ENCODE measurements at places on chromosomes 3 and 15.

DNA sequence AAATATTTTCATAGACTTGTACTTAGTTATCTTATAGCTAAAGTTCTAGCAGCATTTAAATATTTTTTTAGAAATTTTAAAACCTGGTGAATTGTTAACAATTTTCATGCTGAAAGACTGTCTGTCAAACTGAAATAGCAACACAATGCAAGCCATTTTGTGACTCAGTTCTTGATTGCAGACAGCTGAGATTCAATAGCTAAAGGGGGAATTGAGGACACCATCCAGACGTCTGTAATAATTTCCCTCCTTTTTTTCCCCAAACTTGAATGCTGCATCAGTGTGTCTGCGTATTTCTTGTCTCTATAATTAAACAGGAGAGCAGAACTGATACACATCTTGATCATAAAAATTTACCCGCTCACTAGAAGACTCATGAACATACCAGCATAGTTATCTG lies 468.3 kb downstream of the GBE1 start:
- DNase-seq = no peak

DNA sequence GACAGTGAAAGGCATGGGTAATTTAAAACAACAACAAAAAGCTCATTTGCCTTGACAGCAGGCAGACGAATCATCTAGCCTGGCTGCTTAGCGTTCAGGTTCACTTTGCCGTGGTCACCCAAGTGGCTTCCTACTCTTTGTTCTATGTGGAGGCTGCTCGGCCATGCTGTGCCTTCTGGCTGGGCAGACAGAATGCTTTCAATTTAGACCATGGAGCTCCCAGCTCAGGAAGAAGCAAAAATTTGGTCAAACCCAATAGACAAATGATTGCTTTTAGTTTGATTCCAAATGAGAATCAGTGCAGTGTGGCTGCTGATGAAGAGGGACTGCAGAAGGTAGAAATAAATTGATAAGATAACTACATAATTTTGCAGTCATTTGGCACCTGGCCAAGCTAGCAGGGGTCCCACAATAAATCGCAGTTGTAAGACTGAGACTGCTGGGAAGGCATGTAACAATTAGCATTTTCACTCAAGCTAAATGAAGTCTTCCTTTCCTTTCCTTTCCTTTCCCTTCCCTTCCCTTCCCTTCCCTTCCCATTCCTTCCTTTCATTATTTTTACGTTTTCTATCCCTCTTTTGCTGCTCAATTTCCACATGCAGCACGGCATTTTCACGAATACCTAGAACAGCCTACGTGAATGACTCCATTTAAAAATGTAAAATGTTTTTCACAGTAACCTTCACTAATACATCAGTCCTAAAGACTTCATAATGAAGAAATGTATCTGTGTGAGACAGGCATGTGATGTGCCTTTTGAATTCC lies 360.4 kb upstream of the TGFBR2 start:
- DNase-seq = no peak

- DNase-seq = no peak
These were observed 161.1 kb upstream of the TOPAZ1 start for GRCh38 chr3:44080474-44081072.

DNA sequence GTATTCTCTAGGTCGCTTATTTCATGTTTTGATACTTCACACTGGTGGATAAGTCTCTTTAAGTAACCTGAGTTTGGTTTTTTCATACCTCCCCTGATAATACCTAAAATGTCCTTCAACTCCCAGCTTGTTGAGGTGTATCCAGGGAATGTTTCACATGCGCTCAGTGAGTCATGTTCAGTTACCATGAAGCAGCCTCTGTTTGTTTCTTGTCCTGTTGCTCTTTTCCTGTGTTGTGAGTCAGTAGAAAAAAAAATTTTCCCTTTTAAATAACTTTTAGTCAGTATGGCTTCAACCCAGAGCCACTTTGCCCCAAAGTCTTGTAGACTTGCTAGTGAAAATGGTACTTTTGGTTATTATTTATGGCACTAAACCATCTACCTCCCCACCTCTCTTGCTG lies 278.4 kb upstream of the ZPLD1 start:
- DNase-seq = peak; percentile 71

DNA sequence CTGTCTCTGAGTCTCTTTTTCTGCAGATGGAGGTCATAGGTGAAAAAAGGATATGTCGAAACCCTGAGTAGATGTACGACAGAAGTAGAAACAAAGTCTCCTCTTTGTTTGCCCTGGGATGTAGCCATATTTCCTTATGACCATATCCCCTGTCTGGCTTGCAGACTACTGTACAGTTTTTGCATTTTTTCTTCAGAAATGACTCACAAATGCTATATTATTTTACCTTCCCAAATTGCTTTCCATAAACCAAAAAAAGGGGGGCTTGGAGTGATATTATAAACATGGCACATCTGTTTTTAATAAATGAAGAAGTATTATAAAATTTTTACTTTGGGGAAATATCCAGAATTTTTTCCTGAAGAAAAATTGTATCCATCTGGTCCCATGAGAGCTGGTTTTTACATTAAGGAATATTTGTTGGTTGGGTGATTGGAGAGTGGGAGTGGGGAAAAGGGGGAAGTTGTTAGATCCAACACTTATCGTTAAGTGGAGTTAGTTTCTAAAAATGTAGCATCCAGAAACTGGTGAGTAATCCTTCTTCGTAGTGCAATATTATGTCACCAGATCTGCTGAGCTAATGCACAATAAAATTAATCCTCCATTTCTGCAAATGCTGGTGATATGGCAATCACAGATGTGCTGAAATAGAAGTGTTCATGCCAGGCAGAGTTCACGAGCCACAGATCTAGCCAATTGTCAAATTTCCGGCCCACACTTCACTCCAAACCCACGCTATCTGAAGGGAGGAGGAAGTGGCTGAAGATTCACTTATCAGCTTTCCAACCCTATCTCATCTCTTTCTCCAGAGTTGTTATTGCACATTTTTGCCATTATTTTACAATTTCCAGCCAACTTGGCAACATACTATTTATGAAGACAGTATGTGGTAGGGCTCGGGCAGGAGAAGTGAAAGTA lies 313.6 kb upstream of the ATP11B start:
- DNase-seq = no peak

Measured in adipocyte (in vitro differentiated cells).